ENCODE measurements at places on chromosomes 16 and 17.
A peak's percentile ranks its signal among the peaks of the same experiment; 100 is the strongest.

DNA sequence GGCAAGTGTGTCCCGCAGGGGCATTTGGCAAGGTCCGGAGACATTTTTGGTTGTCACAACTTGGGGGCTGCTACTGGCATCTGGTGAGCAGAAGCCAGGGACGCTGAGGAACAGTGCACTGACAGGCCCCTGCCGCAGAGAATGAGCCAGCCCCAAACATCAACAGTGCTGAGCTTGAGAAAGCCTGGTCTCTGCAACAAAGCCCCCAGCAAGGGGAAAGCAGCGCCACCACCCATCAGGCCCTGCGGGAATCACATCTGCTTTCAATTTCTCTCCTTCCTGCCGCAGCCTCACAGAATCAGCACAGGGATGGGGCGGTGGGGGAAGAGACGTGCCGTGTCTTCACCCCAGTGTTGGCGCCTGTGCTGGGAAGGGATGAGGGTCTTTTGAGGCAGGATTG is 14.8 kb upstream of the PRPSAP1 start:
- peak; percentile 28 for DNase-seq

GRCh38 chr17:58529275-58529674 is 14.8 kb upstream of the MTMR4 start:
- no peak for DNase-seq

- no peak for DNase-seq
Measured at GRCh38 chr17:73491648-73492047, 152.6 kb downstream of the SDK2 start.

DNA sequence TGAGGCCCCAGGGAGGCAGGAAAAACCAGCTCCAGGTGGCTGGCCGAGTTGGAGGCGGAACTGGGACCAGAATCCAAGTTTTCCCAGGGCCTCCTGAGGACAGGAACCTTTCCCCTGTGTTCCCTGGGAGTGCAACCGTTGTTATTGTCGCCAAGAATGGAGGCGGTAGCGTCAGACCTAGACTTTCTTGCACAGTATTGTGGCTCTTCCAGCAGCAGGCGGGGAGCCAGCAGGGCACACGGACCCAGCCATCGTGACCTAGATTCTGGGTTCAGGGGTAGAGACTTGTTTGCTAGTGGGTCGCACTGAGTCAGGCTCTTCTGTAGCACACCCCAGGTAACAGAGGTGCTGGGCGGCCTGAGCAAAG is 667 bp upstream of the KIF19 start:
- DNase-seq: no peak

DNA sequence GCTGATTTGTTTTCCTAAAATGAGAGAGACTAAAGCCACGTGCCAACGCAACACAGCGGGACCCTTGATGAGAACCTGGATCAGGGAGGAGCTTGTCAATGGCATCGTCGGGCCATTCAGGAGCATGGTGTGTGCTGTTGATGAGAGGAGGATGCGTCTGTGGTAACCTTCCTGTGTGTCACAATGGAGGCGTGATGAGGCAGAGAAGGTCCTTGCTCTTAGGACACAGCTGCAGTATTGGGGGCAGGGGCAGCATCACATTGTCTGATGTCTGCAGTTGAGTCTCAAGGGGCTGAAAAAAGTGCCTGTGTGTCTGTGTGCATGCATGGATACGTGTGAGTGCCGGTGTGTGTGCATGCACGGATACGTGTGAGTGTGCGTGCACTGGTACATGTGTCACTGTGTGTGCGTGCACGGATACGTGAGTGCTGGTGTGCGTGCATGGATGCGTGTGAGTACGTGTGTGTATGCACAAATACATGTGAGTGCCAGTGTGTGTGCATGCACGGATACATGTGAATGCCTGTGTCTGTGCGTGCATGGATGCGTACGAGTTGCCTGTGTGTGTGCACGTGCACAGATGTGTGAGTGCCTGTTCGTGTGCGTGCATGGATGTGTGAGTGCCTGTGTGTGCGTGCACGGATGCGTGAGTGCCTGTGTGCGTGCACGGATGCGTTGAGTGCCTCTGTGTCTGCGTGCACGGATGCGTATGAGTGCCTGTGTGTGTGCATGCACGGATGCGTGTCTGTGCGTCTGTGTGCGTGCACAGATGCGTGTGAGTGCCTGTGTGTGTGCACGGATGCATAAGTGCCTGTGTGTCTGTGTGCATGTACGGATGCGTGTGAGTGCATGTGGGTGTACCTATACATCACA is 39.3 kb downstream of the BAIAP2 start:
- DNase-seq: no peak

DNA sequence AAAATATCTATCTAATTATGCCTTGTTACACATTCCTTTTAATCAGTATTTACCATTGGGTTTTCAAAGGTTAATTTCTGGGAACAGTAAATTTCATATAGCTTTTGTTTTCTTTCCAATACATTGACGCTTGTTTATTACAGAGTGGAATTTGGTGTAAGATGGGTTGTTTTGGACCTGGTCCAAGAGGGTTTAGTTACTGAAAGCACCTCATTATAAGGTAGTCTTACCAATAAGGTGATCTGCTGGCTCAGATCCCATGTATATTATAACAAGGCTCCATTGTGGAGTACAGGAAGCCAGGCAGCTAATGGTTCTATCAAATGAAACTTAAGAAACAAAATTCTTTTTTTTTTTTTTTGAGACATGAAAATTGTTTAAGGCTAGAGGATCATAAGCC is 87.3 kb upstream of the NACA2 start:
- DNase-seq: no peak

DNA sequence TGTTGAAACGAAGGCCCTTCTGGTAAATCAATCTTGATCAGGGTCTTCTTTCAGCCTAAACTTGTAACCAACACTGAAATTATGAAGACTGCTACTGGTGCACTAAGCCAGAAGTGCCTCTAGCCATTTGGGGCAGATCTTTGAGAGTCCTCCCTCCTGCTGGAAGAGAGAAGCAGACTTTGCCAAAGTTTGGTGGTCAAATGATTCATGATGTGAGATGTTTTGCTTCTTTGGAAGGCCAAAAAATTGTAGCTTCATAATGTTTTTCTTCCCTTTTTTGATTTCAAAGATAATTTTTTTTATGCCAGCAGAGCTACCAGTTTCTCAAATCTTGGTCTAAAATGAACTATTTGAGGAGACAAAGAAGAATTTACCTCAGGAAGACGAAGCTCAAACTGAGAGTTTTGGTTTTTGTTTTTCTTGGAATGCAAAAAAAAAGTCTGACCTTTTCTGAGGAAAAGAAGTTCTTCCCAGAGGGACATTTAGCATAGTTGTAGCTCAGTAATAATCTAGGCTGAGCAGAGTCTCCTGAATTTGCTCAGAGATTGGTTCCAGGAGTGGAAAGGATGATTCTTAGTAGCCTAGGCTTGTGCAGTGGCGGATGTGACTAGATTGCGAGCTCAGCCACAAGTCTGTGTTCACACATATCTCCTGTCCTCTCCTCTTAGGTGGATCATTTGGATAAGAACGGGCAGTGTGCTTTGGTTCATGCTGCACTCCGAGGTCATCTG is 50.9 kb downstream of the CYB561 start:
- peak; percentile 79 for DNase-seq

DNA sequence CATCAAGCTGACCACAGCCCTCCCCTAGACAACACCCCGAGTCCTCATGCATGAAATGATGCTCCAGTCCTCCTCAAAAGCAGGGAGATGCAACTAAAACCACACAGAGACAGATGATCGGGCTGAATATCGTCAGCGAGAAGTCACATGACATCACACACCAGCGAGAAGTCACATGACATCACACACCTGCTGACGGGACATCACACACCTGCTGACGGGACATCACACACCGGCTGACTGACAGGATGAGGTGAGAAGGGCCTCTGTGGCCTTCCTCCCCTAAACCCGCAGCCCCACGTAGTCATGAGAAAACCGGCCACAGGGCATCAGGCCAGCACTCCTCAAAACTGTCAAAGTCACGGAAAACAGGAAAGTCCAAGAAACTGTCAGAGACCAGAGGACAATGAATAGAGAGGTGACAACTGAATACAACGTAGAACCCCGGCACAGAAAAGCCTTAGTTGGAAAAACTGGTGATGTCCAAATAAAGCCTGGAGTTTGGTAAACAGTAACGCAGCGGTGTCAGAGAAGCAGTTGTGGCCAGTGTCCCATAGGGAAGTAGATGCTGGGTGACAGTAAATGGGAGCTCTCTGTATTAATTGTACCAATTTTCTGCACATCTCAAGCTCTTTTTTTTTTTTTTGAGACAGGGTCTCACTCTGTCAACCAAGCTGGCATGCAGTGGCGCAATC is 14.3 kb downstream of the LITAF start:
- no peak for DNase-seq

GRCh38 chr16:71350821-71351557 is 7.5 kb upstream of the CALB2 start:
- DNase-seq: no peak

GRCh38 chr16:60299241-60299776 is 1565.2 kb upstream of the GOT2 start:
- no peak for DNase-seq

DNA sequence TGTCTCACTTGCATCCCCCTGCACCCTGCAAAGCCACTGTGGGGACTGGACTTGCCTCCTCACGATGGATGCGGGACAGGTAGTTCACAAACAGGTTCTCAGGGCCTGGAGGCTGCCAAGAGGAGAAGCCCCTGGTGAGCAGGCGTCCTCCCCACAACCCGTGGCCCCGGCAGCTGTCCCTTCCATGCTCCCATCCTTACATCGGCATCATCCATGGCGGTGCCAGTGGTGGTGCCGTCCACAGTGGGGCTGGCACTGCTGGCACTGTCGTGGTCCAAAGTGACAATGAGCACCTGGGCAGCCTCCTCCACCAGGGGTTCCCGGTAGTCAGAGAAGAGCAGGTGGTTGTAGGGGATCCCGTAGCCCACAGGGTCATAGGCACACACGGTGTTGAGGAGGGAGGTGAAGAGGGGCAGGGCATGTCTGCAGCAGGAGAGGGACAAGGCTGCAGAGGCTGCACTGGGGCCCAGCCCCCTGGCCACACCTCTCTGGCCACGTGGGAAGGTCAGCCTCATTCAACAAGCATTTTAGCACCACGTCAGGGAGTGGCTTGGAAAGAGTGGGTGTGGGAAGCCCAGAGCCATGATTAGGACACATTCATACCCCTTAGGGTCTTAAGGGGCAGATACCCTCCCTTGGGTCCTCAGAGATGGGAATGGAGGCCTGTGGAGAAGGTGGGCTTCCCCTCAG is 12.6 kb downstream of the HID1 start:
- no peak for DNase-seq

DNA sequence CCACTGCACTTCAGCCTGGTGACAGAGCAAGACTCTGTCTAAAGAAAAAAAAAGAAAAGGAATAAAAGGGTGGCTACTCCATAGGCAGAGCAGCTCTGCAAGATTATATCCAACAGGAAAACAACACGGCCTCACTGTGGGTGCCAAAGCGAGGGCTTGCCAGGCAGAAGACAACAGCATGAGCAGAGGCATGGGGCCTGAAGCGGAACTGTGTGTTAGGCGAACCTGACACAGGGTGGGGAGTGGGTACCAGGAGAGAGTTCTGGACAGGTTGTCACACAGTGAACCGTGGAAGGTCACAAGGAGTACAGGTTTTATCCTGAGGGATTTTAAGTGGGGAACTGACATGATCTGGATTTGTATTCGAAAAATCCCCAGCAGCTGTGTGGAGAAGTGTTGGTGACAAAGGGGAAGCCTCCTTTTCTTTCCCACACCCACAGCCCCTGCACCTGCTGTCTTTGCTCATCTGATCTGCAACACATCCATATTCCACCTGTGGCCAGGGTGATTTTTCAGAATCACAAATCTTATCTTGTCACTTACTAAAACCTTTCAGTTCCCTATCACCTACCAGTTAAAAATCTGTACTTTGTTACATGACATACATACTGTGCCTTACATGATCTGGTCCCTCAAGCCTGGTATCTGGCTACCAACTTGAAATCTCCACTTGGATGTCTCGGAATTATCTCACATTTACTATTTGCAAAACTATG is 23.2 kb upstream of the ARHGAP17 start:
- DNase-seq: no peak

GRCh38 chr17:44416558-44417289 is 27.3 kb upstream of the ITGA2B start:
- DNase-seq: no peak

GRCh38 chr17:45311760-45312476 is 4.9 kb downstream of the MAP3K14 start:
- DNase-seq: no peak

DNA sequence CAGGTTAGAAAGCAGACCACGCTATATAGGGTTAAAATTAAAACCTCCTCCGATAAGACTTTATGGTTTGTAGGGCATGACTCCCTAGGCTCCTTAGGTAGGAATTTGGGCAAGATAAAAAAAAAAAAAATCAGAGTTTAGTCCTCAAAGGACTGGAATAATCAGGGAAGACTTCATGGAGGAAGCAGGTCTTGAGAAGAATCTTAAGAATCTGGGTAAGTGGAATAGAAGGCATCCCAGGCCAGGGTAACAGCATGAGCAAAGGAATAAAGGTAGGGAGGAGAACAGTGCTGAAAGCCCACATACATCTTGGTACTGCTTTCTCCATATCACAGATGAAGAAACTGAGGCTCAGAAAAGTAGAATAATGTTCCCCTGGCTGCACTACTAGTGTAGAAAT is 15.4 kb downstream of the SLC46A1 start:
- no peak for DNase-seq

- no peak for DNase-seq
Measured at GRCh38 chr16:6189216-6189615, 1091.6 kb upstream of the EEF2KMT start.

GRCh38 chr17:151886-152859 is 14.8 kb downstream of the SCGB1C2 start:
- DNase-seq: no peak

- DNase-seq: no peak
Measured at GRCh38 chr17:78598013-78598471, 20.8 kb upstream of the DNAH17 start.

DNA sequence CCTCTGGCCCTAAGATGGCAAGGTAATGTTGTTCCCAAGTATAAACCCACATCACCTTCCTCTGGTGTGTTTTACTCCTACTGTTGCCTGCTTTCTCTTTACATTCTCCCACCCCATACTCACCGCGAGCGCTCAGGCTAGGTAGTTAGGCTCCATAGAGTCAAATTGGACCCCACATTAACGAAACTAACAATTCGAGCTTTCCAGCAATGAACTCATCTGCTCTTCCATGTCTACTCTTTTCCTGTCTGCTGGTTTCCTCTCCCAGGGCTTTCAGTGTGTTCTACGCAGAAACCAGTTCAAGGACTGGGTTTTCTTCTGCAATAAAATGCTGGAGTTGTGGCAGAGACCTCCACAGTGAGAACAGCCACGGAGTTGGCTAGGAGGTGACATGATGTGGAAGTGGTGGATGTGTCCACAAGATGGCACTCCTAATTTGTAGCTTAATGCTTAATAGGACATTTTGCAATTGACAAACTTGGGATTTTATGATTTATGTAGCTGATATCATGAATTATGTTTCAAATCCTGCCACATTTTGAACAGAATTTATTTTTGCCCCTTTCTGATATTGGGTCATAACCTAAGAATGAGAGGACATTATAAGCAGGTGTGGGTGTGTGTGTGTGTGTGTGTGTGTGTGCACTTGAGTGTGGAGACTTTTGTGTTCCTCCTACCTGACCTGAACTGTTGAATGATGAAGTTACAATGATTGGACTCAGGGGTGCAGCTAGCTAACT is 2.2 kb upstream of the UQCRC2 start:
- DNase-seq: peak; percentile 30

GRCh38 chr16:73149334-73149733 is 101.4 kb upstream of the ZFHX3 start:
- DNase-seq: no peak

- DNase-seq: no peak
Measured at GRCh38 chr17:69524854-69525253, 110.4 kb downstream of the MAP2K6 start.

GRCh38 chr17:78114831-78115723 is 13.5 kb downstream of the TMC6 start:
- DNase-seq: no peak

- DNase-seq: no peak
Measured at GRCh38 chr17:48144976-48145798, 37.6 kb downstream of the SNX11 start.
